Activated CD4-positive, CD25-positive, alpha-beta regulatory T cell (primary cell): ENCODE measurements at places on chromosomes 12 and 14.

GRCh38 chr12:14911131-14911530 is 25.5 kb upstream of the MGP start:
- no peak for DNase-seq

- DNase-seq, result no peak
These were observed 617.6 kb downstream of the LRFN5 start for GRCh38 chr14:42224053-42224888.

DNA sequence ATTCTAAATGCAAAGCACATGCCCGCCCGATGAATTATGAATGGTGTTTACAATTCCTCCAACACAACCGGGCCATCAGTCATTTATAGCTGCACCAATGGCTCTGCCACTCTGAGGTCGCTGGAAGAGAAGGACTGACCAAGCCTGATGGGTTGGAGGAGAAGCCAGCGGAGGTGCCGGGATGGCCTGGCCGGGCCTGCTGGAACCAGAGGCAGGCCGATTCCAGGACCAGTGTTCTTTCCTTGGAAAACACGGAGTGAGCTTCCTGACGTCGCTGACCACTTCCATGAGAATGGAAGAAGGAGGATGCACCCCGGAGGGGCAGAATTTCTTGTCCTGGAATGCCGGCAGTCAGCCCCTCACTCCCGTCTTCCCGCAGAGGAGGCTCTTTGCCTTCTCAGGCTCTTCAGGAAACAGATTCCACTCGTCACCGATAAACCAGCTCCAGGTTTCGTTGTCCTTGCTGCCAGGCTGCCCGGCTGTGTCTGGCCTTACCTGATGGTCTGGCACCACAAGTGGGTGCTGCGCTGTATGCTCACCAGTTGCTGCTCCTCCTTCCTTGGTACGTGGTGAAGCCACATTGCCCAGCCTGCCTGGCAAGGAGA is 358.5 kb upstream of the SFSWAP start:
- no peak for DNase-seq

DNA sequence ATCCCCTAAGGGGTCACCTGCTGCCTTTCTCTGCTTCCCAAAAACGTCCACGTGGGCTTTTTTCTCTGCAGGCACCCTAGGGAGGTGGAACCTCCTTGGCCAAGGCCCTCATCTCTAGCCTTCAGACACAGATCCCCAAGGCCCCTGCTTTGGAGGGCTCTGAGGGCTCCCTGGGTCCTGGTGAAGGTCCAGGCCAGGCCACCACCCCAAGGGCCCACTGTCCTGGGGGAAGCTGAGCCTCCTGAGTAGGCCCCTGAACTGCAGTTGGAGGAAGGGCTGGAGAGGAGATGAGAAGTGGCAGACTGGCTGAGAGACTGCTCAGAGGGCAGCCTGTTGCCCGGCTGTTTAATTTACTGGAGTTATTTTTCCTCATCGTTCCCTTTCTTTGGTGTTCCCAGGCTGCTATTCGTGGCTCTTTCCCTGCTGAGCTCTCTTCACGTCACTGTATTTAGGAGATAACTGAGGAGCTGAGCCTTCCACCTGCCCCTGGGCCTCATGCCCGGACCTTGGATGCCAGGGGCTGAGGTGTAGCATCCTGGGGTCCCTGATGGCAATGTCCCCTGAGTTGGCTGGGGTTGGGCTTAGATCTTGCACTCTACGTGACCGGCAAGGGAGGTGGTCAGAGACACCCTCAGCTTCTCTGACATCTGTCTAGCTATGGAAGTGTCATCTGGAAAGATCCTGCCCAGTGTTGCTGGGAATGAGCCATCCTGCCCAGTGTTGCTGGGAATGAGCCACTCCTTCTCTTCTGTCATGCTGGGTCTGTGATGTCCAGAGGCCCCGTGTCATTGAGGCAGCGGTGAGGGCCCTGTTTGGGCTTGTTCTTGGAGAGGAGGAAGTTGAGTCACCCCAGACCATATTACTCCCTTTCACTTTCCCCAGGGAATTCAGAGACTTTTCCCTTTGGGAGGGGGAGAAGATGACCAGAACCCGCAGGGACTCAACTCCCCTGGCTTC is 139.8 kb downstream of the TSPAN9 start:
- DNase-seq, result no peak

DNA sequence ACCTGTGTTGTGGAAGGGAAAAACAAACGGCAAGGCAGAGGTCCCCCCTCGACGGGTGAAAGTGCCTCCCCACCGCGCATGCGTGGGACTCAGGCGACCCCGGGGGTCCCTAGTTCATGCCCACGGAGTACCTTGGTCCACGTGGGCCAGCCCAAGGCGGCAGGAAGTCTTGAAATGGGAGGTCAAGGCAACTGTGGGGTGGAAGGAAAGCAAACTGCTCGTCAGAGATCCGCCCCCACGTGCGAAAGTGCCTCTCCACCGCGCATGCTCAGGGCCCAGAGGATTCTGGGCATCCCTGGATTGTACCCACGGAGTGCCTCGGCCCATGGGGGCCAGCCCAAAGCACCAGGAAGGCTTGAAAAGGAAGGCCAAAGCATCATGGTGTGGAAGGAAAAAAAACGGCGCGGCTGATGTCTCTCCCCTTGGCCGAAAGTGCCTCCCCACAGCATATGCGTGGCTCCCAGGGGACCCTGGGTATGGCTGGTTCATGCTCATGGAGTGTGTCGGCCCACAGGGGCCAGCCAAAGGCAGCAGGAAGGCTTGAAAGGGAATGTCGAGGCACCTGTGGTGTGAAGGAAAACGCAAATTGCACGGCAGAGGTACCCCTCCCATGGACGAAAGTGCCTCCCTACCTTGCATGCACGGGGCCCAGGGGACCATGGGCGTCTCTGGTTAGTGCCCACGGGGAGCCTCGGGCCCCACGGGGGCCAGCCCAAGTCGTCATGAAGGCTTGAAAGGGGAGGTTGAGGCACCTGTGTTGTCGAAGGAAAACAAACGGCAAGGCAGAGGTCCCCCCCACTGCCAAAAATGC is 369.7 kb downstream of the ALG10 start:
- no peak for DNase-seq

DNA sequence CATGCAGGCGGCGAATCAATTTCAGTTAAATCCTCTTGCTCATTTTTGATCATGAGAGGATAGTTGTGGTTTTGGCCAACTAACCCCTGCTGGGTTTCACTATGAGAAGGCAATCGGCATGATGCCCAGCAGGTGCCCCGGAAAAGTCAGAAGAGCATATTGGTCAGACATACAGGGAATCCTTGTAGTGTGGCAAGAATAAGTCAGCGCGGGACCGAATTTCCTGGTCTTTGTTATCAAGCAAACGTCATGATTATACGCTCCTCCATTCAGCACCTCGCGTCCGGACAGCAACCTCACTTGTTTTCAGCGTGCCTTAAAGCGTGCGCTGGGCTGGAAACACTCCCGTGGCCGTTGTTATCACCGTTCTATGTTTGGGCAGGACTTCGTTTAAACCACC is 1.8 kb downstream of the TBC1D30 start:
- DNase-seq, result no peak
